Neural crest cell (in vitro differentiated cells): ENCODE measurements at places on chromosomes 11 and 22. TPM values are rescaled to one million over a fixed set of nuclear protein-coding genes. Genes with fewer than 3 reads are reported as not detected.

- H3K27ac ChIP-seq: no peak overlapping the region
- peaks cover 19% of the 10 kb centered on the region for H3K4me1 ChIP-seq
- H3K4me3 ChIP-seq: no peak overlapping the region
Measured at GRCh38 chr22:28268850-28269249, 349.8 kb upstream of the PITPNB start.

The HPX gene
- total RNA-seq: 4.3 and 6.0 TPM in 2 replicates

The PIWIL4 gene
- 0.68 and 0.72 TPM in 2 replicates for total RNA-seq

GRCh38 chr11:113796663-113797259 is 17.2 kb downstream of the CLDN25 start:
- peaks cover 29% of the 10 kb centered on the region for H3K36me3 ChIP-seq
- H3K4me1 ChIP-seq: no peaks in the 10 kb centered on the region
- no peak overlapping the region for H3K4me3 ChIP-seq
- H3K27me3 ChIP-seq: no peaks in the 10 kb centered on the region
- DNase-seq: peak; percentile 13

The SPDYC gene
- not detected in 2 replicates for total RNA-seq

DNA sequence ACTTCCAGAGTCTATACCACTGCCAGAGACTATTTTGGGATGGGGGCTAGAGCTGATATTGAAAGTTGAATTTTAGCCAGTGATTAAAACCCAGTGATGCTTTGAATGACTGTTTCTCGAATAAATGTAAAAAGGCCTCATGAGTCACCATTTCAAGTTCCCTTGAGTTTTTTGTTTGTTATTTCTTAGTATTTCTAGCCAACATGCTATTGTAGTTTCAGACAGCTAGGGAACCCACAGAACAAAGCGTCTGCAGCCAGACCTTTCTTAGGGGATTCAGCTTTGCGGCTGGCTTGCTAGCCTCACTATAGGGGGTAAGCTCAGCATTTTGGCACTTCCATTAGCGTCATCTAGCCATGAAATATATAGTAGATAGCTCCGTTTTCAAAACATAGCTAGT is 66.5 kb downstream of the DBX1 start:
- no peak for DNase-seq
- peaks cover 11% of the 10 kb centered on the region for H3K36me3 ChIP-seq
- no peak overlapping the region for H3K4me3 ChIP-seq
- peaks cover 8% of the 10 kb centered on the region for H3K4me1 ChIP-seq
- no peaks in the 10 kb centered on the region for H3K27me3 ChIP-seq

- no peaks in the 10 kb centered on the region for H3K27me3 ChIP-seq
- H3K4me3 ChIP-seq: no peak overlapping the region
- H3K27ac ChIP-seq: no peak overlapping the region
- peaks cover 4% of the 10 kb centered on the region for H3K36me3 ChIP-seq
- DNase-seq: no peak
Measured at GRCh38 chr11:20117291-20117690, 43.0 kb downstream of the DBX1 start.

The HRAS gene
- total RNA-seq: 90.6 and 93.5 TPM in 2 replicates

GRCh38 chr11:134515081-134515960 is 103.3 kb upstream of the B3GAT1 start:
- H3K36me3 ChIP-seq: no peaks in the 10 kb centered on the region
- peaks cover 13% of the 10 kb centered on the region for H3K4me1 ChIP-seq
- peaks cover 5% of the 10 kb centered on the region for H3K27me3 ChIP-seq
- no peak overlapping the region for H3K27ac ChIP-seq

DNA sequence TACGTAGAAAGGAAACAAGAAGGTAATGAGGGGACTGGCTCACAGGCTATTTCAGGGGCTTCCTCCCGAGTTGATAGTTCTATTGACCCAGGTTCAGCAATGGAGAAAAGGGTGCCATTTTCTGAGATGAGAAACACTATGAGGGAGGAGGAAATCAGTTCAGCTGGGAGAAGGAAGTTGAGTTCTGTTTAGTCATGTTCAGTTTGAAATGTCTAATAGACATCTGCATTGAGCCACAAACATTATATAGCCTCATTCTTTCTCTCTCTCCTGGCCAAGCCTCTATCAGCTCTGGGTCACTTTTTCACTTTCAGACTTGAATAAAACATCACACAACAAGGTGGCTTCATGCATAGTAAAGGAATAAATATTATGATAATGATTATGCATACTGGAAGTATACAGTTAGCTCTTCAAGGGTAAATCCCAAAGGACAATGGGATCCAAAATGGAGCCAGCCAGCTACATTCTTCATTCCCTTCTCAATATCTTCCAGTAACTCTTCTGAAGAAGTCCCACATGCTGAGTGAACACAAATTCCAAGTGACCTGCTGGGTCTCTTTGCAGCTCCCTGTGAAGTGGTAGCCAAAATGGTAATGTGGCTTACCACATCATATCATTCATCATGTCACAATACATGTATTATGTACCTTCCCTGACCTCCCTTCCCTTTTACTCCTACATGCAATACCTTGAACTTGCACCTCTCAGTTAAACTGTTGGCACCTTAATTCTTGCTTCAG is 80.9 kb upstream of the CD44 start:
- no peak overlapping the region for H3K27ac ChIP-seq
- no peaks in the 10 kb centered on the region for H3K27me3 ChIP-seq
- H3K4me3 ChIP-seq: no peak overlapping the region
- DNase-seq: no peak

GRCh38 chr11:128738942-128739341 is 45.1 kb downstream of the FLI1 start:
- H3K27me3 ChIP-seq: peaks cover 14% of the 10 kb centered on the region
- DNase-seq: no peak
- no peak overlapping the region for H3K4me3 ChIP-seq
- peaks cover 44% of the 10 kb centered on the region for H3K4me1 ChIP-seq

The KCNJ4 gene
- 4.0 and 4.4 TPM in 2 replicates for total RNA-seq

The CTSF gene
- total RNA-seq: not detected in 2 replicates

DNA sequence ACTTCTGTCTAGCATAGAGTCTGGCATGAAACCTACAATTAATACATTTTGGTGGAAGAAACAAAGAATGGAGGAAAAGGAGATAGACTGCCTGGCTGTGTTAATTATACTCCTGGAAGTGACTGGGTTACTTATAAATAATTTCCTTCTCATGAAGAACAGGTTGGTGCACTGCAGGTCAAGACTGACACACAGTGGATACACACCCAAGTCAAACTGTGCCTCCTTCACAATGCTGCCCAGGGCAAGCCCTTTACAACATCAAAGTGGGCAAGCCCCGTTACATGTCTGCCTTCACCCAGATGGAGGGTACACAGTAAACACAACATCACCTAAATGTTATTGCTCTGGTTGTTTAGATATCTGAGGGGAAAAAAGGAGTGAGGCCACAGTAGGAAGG is 83.7 kb upstream of the KCNA4 start:
- peaks cover 4% of the 10 kb centered on the region for H3K27me3 ChIP-seq
- H3K36me3 ChIP-seq: no peaks in the 10 kb centered on the region
- no peak overlapping the region for H3K27ac ChIP-seq
- H3K4me1 ChIP-seq: peaks cover 3% of the 10 kb centered on the region

The ANGPTL5 gene
- total RNA-seq: not detected in 2 replicates

- no peak overlapping the region for H3K4me3 ChIP-seq
- DNase-seq: no peak
- H3K36me3 ChIP-seq: peaks cover 7% of the 10 kb centered on the region
- no peaks in the 10 kb centered on the region for H3K27me3 ChIP-seq
- H3K27ac ChIP-seq: peak overlapping the region; percentile 92
- H3K4me1 ChIP-seq: no peaks in the 10 kb centered on the region
Measured at GRCh38 chr22:19504900-19505734, 19.1 kb downstream of the CLDN5 start.

DNA sequence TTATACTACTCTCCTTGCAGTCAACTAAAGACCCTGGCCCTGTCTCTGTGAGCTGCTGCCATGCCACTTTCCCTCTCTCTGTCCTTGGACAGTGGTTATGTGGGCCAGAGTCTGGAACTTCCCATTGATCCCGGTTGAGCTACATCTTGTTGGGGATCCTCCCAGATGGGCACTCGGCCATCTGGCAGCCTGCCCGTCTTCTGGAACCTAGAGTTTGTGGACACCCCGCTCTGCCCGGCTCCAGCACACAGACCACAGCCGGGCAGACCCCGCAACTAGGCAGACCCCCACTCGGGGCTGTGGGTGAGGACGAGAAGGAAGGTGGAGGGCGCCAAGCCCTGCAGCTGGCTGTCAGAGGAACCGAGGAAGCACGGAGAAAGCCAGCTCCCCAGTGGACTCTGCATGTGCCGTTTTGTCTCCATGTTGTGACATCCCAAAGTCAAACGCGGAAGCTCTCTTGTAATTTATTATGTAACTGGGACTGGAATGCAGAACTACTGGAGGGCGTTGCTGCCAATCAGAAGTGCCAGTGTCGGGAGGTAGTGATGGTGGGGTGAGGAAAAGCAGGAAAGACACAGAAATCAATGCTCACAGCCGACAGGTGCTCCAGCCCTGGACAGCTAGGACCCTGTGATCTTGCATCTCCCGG is 207.7 kb downstream of the CEP164 start:
- no peak overlapping the region for H3K4me3 ChIP-seq
- peaks cover 20% of the 10 kb centered on the region for H3K4me1 ChIP-seq
- DNase-seq: no peak
- H3K36me3 ChIP-seq: no peaks in the 10 kb centered on the region

DNA sequence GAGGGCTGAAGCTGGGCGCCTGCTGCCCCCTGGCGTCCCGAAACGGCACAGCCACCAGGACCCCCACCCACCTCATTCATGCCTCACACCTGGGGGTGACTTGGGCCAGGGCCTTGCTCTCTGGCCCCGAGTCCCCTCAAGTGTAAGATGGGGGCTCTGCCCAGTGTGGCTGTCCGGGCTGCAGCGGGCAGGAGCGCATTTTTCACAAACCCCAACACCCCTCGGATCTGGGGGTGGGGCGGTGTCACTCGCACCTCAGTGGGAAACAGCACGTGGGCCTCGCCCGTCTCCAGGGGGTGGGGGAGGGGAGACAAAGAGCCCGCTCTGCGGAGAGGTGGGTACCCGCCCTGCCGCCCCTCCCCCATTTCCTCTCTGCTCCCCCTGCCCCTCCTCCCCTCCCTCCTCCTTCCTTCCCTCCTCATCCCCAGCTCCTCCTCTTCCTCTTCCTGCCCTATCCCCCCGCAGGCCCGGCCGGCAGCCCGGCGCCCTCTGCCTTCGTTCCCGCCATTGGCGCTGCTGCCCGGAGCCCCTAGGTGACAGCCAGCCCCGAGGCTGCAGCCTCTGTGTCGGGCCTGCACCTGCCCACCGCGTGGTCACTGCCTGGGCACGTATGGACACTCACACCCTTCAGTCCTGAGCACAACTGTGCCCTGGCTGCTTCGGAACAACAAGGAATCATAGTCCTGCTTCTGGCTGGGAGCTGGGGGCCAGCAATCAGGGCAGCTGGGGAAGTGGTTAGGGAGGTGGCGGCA is 6.8 kb upstream of the CDKN1C start:
- DNase-seq: peak; percentile 69
- H3K27me3 ChIP-seq: no peaks in the 10 kb centered on the region
- peak overlapping the region; percentile 43 for H3K27ac ChIP-seq

DNA sequence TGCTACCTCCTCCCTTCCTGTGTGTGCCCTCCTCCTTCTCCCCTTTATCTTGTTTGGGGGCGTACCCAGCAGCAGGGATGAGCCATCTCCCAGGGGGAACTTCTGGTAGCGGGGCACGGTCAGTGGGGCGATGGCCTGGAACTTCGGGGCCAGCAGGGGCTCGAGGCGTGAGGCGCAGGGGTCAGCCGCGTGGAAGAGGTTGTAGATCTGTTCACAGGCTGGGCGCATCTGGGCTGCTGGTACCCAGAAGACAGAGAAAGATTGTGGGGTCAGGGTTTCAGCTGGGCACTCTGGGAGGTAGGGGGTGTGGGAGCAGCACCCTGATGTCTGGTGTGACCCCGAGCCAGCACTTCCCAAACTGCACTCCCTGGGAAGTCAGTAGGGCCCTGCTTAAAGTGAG is 9.1 kb downstream of the PITPNM1 start:
- no peak for DNase-seq
- no peak overlapping the region for H3K4me3 ChIP-seq
- peaks cover 10% of the 10 kb centered on the region for H3K36me3 ChIP-seq
- no peaks in the 10 kb centered on the region for H3K27me3 ChIP-seq

The PPFIA1 gene
- total RNA-seq: 54.1 and 56.4 TPM in 2 replicates

The SLC43A3 gene
- 52.9 and 53.7 TPM in 2 replicates for total RNA-seq

The MFNG gene
- 3.2 and 4.7 TPM in 2 replicates for total RNA-seq

DNA sequence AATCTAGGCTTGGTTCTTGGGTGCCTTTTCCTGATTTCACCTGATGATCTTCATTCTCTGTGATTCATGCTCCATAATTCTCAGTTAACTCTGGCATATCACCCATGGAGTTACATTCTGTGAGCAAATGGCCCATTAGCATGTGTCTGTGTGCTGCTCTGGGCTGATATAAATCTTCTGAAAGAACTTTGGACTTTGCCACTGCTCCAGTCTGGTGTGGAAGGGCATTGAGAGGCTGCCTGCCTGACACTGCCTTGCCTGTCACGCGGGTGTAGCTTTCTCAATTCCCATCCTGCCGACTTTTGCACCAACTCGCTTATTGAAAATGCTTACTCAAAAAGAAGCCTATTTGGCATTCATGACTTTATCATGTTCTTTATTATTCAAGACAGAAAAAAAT is 42.2 kb downstream of the FAT3 start:
- H3K4me3 ChIP-seq: no peak overlapping the region
- no peak overlapping the region for H3K27ac ChIP-seq
- DNase-seq: no peak
- no peaks in the 10 kb centered on the region for H3K36me3 ChIP-seq

The ABTB2 gene
- 2.3 and 3.0 TPM in 2 replicates for total RNA-seq

DNA sequence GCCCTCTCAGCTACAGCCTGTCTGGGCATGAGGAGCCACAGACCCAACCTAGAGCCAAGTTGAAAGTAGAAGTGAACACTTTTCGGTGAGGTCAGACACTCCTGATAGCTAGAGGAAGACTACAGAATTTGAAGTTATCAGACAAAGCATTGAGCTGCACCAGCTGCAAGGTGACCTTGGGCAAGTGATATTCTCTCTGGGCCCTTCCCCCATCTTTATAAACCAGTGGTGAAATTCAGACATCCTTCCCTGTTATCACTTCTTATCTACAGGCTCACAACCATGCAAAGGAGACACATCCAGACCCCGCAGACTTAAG is 8.0 kb upstream of the PMM1 start:
- H3K27me3 ChIP-seq: no peaks in the 10 kb centered on the region
- no peak overlapping the region for H3K4me3 ChIP-seq
- no peak overlapping the region for H3K27ac ChIP-seq

The TRIM49C gene
- total RNA-seq: not detected in 2 replicates

GRCh38 chr11:57324154-57324885 is 432 bp downstream of the TNKS1BP1 start:
- H3K4me3 ChIP-seq: peak overlapping the region; percentile 97
- peaks cover 27% of the 10 kb centered on the region for H3K36me3 ChIP-seq
- H3K4me1 ChIP-seq: peaks cover 60% of the 10 kb centered on the region
- H3K27me3 ChIP-seq: no peaks in the 10 kb centered on the region
- DNase-seq: peak; percentile 74
- peak overlapping the region; percentile 97 for H3K27ac ChIP-seq

- H3K27ac ChIP-seq: no peak overlapping the region
- no peaks in the 10 kb centered on the region for H3K4me1 ChIP-seq
- DNase-seq: no peak
- H3K4me3 ChIP-seq: no peak overlapping the region
- H3K36me3 ChIP-seq: peaks cover 21% of the 10 kb centered on the region
Measured at GRCh38 chr11:103079833-103080232, 12.1 kb downstream of the DCUN1D5 start.
